ENCODE measurements at places on chromosomes 5 and 9.

DNA sequence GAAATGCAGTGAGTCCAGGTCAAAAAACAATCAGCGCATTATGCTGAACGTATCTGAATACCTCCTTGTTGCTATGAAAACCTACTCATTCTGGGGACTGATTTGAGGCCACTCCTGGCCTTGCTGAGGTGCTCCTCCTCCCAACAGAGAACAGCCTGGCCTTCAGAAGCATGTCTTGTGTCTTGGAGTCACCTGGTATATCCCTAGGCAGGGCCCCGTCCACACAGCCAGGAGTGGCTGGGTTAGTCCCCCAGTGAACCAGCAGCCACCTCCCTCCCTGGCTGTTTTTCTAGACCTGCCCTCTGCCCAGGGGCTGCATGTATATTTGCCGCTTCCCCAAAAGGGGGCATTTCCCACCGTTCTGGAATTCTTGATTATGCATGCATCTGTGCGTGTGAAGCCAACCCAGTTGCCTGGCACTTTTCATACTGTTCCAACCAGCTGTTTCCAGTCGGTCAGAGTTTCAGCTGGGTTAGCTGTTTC, 99.2 kb upstream of the SPATA31C2 start:
- no peak for DNase-seq

DNA sequence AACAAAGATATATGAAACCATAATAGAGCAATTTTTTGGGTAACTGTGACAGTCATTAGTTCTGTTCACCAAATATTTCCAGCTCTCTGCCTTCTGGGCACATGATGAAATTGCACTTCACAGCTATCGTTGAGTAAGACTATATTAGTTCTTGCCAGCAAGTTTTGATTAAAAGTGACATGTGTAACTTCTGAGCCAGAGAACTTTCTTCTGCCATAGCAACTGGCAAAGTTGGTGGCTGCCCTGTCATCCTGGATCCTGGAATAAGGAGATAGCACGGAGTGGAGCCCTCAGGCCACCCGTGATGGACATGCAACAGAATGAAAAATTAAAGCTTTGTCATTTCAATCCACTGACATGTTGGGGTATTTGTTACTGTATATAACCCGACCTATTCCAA, 194.4 kb upstream of the VCAN start:
- DNase-seq = no peak

DNA sequence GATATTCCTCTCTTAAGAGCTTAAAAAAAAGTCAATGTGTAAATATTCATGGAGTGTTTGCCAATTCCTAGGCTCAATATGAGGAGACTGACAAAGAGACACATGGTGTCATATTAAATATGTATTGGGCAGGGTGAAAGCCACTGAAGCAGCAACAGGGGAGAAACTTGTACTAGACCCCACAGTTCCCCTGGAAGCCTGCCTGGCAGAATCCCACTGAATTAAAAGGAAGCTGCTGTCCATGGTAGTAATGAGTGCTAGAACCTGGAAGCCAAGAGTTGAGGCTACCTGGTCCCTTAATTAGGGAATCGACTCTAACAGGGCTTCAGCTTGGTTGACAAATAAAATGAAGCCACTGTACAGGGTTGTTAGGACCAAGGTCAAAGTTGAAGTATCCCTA, 129.4 kb upstream of the GPR151 start:
- no peak for DNase-seq

DNA sequence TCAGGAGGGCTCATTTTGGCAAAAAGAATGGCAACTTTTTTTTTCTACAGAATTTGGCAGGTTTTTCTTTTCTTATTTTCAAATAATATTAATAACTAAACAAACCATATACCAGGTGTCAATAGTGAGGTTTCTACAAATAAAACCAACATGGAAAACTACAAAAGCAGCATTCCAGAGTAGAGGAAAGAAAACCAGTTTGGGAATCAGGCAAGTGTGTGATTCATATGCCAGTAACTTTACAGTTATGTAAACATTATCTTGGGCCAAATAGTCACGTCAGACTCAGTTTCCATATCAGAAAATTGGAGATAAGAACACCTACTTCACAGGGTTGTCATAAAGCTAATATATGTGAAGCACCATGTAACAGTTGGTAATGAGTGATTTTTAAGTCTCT, 51.7 kb downstream of the FBXW11 start:
- DNase-seq = no peak

GRCh38 chr5:133967124-133967523, 1.3 kb downstream of the C5orf15 start:
- no peak for DNase-seq

- DNase-seq = no peak
These were observed 132.1 kb downstream of the CDH18 start for GRCh38 chr5:19855931-19856330.

- DNase-seq = no peak
These were observed 3.8 kb upstream of the ZDHHC12 start for GRCh38 chr9:128727640-128728248.

DNA sequence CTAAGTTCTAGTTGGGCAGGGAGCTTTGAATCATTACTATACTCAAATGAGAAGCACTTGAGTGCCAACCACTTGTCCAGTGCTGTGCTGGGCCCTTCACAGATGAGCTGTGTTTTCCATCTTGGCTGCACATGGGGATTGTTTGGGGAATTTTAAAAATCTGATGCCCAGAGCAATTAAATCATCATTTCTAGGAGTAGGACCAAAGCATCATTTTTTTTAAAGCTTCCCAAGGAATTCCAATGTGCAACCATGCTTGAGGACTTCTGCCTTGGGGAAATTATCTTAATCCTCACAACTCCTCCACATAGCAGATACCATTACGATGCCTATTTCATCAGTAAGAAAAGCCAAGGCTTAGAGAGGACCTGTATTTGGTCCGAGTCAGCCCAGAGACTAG, 131.4 kb downstream of the TMEM174 start:
- no peak for DNase-seq

GRCh38 chr9:93891549-93892310, 63.4 kb downstream of the BARX1 start:
- DNase-seq = no peak

GRCh38 chr5:32298059-32298415, 14.7 kb downstream of the MTMR12 start:
- no peak for DNase-seq

GRCh38 chr5:105878402-105878801, 1792.3 kb downstream of the EFNA5 start:
- no peak for DNase-seq

DNA sequence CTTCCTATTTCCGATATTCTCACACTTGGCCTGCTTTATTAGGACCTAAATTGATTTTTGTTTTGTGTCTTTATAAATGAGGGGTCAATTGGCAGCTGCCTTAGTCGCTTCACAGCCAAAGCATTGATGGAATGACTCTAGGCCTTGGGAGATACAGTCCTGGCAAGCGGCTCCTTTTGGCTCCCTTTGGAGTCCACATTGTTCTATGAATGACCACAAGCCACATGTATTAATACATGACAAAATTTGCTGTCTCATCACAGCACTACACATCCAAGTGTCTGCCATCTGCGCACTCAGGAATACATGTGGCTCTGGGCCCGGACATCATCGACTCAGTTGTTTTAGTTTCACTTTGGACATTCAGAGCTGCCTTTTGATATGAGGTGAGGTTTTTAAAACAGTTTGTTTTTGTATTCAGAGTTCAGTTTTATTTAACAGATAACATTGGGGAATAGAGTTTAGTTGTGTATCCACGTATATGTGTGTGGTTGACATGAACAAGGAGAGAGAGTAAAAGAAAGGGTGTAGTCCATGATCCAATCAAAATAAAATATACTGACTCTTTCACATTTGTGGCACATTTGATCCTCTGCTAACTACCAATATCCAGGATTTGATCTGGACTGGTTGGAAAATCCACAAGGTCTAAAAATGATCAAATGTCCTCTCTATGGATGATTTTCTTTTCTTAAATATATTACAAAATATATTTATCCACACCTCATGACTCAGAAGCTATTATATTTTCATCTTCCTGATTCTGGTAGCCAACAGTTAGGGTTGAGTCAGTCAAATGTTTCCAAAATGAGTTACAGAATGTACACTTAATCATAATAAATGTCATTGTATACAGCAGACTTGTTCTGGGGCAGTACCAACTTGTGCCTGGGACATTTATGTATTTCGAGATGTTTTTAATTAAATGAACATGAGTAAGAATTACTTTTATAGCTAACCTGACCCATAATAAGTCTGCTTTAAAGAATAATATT, 114.0 kb upstream of the MTAP start:
- DNase-seq = no peak

GRCh38 chr5:98935206-98935605, 6.4 kb upstream of the CHD1 start:
- DNase-seq = no peak

All from stimulated activated CD8-positive, alpha-beta memory T cell treated with anti-CD3 and anti-CD28 coated beads, Interleukin-4, amount 100 ng/mL, for 4 hours (primary cell).